K562 (cell line): ENCODE measurements at places on chromosomes 3 and 15. TPM values are rescaled to one million over a fixed set of nuclear protein-coding genes. Genes with fewer than 3 reads are reported as not detected.
A peak's percentile ranks its signal among the peaks of the same experiment; 100 is the strongest.

The TGM5 gene
- not detected in 2 replicates for total RNA-seq

The SCN11A gene
- total RNA-seq, result not detected in 2 replicates

The PRRT3 gene
- total RNA-seq, result 1.9 and 2.2 TPM in 2 replicates

The ZSCAN2 gene
- total RNA-seq, result 6.8 and 7.4 TPM in 2 replicates

The ASB14 gene
- total RNA-seq, result not detected in 2 replicates

The GOLGA8G gene
- total RNA-seq, result not detected in 2 replicates

The SERINC4 gene
- 0.16 and 0.22 TPM in 2 replicates for total RNA-seq

The QRICH1 gene
- 74.3 and 81.7 TPM in 2 replicates for total RNA-seq

The MNS1 gene
- 2.5 and 2.7 TPM in 2 replicates for total RNA-seq

DNA sequence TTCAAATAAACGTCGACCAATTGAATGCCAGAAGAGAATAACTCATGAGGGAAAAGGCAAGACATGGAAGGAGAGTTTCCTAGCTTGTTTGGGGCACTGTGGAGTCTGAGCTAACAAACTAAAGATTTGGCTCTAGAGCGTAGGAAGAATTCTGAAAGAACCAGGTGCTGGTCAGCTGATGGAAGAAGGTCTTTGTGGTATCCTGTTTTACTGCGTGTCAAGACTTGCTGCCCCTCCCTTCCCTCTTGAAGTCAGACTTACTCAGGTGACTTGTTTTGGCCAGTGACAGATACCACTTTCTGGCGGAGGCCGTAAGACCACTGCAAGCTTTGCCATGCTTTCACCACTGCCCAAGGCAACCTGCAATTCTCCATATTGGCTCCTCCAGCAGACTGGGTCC lies 673 bp upstream of the HCLS1 start:
- H3K36me3 ChIP-seq, result peaks cover 11% of the 10 kb centered on the region; the same call in 1 of the 3 replicates
- no peaks in the 10 kb centered on the region for H3K27me3 ChIP-seq
- H3K4me3 ChIP-seq, result no peak overlapping the region
- H3K4me1 ChIP-seq, result peaks cover 5% of the 10 kb centered on the region; the same call in 2 of the 3 replicates
- no peak for DNase-seq
- peak overlapping the region; percentile 74; the same call in 1 of the 3 replicates for H3K27ac ChIP-seq

DNA sequence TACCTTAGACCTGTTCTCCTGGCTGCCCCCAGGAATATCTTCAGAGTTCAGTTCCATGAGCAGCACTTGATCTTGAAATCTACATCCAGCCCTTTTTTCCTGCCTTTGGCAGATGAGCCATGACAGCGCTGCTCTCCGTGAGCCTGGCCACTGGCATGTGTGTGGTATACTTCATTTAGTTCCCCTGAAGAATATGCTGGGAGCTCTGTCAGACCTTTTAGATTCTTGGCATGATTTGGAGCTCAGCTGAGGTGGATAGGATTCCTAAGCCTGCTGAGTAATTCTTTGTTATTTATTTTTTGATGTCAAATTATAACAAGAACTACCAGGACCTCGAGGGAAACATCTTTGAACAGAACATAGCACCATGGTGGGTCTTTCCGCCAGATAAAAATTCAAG lies 121.7 kb downstream of the EDEM1 start:
- H3K27me3 ChIP-seq, result peaks cover 6% of the 10 kb centered on the region; the same call in 1 of the 3 replicates
- H3K4me1 ChIP-seq, result no peaks in the 10 kb centered on the region
- DNase-seq, result no peak
- no peaks in the 10 kb centered on the region for H3K36me3 ChIP-seq
- no peak overlapping the region for H3K4me3 ChIP-seq

- H3K27me3 ChIP-seq, result no peaks in the 10 kb centered on the region
- DNase-seq, result no peak
- no peak overlapping the region for H3K27ac ChIP-seq
- H3K4me3 ChIP-seq, result no peak overlapping the region
These were observed 24.5 kb upstream of the GMNC start for GRCh38 chr3:190886945-190887344.

GRCh38 chr15:31285772-31286261 lies 40.8 kb upstream of the KLF13 start:
- H3K27me3 ChIP-seq, result no peaks in the 10 kb centered on the region
- peaks cover 7% of the 10 kb centered on the region; the same call in 2 of the 3 replicates for H3K4me1 ChIP-seq
- H3K27ac ChIP-seq, result no peak overlapping the region

DNA sequence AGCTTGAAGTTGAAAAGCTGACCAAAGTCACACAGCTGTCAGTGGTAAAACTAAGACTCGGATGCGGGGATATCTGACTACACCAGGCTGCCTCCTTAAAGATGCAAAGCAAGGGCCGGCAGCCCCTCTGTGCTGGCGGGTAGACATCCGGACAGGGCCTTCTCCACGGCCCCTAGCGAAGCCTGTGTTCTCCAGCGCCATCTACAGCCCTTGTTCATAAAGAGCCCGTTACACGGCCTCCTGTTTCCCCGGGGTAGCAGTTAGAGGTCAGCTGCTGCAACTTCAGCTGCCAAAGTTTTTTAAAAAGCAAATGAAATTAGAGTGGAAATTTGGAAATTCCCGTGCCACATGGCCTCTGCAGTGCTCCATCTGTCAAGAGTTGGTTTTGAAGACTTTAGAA lies 383.0 kb downstream of the TBL1XR1 start:
- H3K27ac ChIP-seq, result no peak overlapping the region
- H3K36me3 ChIP-seq, result no peaks in the 10 kb centered on the region
- no peaks in the 10 kb centered on the region for H3K4me1 ChIP-seq
- H3K27me3 ChIP-seq, result no peaks in the 10 kb centered on the region
- peak; percentile 74 for DNase-seq

DNA sequence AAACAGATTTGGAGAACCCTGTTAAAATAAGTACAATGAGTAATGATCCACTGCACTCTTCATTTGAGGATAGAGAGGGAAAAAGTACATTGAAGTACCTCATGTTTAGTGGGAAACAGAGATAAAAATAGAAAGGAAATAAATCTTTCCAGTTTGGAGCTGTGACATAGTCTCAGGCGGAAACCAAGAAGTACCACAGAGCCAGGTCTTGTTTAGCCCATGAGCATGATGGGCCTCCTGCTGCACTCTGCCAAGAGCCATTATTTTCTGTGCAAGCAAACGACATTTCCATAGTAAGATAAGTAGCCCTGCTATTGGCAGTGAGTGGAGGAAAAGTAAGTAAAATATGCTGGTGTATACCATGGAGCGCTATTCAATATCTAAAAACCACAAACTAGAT lies 796.1 kb downstream of the TBL1XR1 start:
- H3K27me3 ChIP-seq, result no peaks in the 10 kb centered on the region
- H3K4me1 ChIP-seq, result no peaks in the 10 kb centered on the region
- H3K4me3 ChIP-seq, result no peak overlapping the region

GRCh38 chr3:170642882-170643601 lies 57.2 kb upstream of the SLC7A14 start:
- no peaks in the 10 kb centered on the region for H3K27me3 ChIP-seq
- no peak overlapping the region for H3K27ac ChIP-seq
- H3K4me3 ChIP-seq, result no peak overlapping the region
- no peaks in the 10 kb centered on the region for H3K36me3 ChIP-seq
- DNase-seq, result no peak

GRCh38 chr15:98202256-98202655 lies 241.8 kb downstream of the ARRDC4 start:
- DNase-seq, result no peak
- H3K27me3 ChIP-seq, result no peaks in the 10 kb centered on the region
- H3K4me1 ChIP-seq, result no peaks in the 10 kb centered on the region
- no peaks in the 10 kb centered on the region for H3K36me3 ChIP-seq
- H3K4me3 ChIP-seq, result no peak overlapping the region

GRCh38 chr3:14797731-14798130 lies 21.0 kb upstream of the FGD5 start:
- H3K27me3 ChIP-seq, result peaks cover 80% of the 10 kb centered on the region
- H3K36me3 ChIP-seq, result no peaks in the 10 kb centered on the region
- no peak overlapping the region for H3K27ac ChIP-seq
- no peak for DNase-seq

DNA sequence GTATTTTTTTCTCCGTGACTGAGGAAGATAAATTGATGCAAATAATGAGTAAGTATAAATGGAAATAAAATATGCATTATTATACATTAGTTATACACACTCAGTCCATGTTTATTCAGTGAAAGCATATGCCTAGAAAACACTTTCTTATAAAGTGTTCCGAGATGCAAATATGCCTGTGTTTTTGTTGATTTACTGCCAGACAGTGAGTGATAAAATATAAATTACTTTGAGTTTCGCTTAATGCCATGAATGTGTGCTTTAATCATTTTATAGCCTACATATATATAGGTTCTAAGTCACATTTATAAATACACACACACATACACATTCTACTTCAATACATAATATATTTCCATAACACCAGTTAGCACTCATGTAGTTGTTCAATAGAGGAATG lies 569.2 kb downstream of the UNC13C start:
- no peak overlapping the region for H3K27ac ChIP-seq
- no peak overlapping the region for H3K4me3 ChIP-seq
- no peak for DNase-seq
- H3K4me1 ChIP-seq, result no peaks in the 10 kb centered on the region
- no peaks in the 10 kb centered on the region for H3K36me3 ChIP-seq

GRCh38 chr3:37779289-37780152 lies 82.2 kb upstream of the CTDSPL start:
- H3K27ac ChIP-seq, result no peak overlapping the region
- no peaks in the 10 kb centered on the region for H3K4me1 ChIP-seq
- DNase-seq, result peak; percentile 86
- no peaks in the 10 kb centered on the region for H3K36me3 ChIP-seq

DNA sequence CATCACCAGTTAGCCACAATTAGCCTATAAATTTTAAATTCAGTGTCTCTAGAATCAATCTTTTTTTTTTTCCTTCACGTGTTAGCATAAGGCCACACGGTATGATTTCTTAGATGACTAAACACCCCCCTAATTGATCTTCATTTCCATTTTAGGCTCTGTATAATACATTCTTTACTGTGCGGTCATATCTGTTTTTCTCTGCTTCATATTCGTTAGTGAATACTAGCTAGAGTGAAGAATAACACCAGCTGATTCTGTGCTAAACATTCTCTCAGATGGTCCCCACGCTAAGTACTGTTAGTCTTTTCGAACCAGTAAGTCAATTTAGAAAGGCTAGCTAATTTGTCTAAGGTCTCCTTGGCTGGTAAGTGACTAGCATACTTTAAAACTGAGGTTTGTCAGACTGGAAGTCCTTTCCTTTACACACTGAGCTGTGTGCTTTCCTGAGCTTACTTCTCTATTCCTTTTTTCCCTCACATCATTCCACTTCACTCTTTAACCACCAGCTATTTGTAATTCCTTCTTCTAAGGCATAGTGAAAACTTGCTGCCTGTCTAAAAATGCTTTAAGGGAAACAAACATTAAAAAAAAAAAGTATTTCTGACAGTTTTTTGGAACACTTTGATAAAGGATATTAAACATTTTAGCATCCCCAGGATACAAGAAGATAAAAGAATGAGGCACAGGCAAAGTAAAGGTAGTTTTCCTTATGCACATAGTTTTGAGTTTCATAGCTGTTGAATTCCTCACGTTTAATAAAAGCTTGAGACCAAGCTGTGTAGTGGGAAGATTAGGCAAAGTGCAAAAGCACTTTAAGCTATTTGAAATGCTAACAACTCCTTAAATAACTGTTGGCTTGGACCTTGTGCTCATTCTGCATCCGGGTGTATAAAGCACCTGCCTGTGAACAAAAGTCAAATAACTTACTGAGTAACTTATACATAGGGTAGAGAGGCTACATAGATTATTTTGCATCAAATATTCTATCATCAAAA lies 17.1 kb downstream of the ZFAND6 start:
- peaks cover 6% of the 10 kb centered on the region; the same call in 1 of the 2 replicates for H3K4me1 ChIP-seq
- no peaks in the 10 kb centered on the region for H3K27me3 ChIP-seq
- H3K4me3 ChIP-seq, result no peak overlapping the region
- no peak overlapping the region for H3K27ac ChIP-seq
- H3K36me3 ChIP-seq, result peaks cover 12% of the 10 kb centered on the region

DNA sequence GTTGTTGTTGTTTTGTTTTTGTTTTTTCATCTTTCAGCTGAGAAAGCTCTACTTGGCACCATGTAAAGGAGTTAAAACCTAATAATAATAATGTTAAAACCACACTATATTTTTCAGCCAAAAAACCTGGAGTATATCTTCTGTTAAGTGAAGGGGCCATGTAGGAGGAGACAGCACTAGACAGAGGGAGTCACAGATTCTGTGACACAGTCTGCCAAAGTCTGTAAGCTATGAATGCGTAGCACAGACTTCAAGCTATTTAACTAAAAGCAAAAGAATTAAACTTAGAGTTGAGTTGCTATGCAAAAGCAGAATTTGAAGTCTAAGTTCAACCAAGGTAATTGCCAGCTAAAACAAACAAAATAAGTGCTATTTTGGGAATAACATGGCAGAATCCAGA lies 296.0 kb upstream of the COL8A1 start:
- no peak for DNase-seq
- no peak overlapping the region for H3K4me3 ChIP-seq

GRCh38 chr3:104291878-104292277 lies 1074.8 kb upstream of the ALCAM start:
- no peaks in the 10 kb centered on the region for H3K27me3 ChIP-seq
- no peak overlapping the region for H3K27ac ChIP-seq
- H3K4me3 ChIP-seq, result no peak overlapping the region
- H3K4me1 ChIP-seq, result no peaks in the 10 kb centered on the region
- no peak for DNase-seq

DNA sequence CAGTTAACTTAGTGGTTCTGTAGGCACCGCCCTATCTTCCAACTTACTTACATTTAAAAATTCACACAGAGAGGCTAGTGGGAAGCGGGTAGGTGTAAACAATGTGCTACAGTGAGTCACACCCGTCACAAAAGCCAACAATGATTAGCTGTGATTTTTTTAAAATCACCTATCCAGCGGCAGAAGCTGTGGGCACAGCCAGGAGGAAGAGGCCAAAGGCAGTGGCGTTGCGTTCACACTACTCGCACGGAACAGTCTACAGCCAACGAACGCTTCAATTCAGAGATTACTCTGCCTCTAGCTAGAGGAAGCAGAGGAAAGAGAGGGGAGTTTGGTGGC lies 2.5 kb upstream of the NLGN1 start:
- H3K4me1 ChIP-seq, result peaks cover 8% of the 10 kb centered on the region
- no peak overlapping the region for H3K4me3 ChIP-seq
- DNase-seq, result no peak
- no peaks in the 10 kb centered on the region for H3K27me3 ChIP-seq
- no peak overlapping the region for H3K27ac ChIP-seq
- no peaks in the 10 kb centered on the region for H3K36me3 ChIP-seq

DNA sequence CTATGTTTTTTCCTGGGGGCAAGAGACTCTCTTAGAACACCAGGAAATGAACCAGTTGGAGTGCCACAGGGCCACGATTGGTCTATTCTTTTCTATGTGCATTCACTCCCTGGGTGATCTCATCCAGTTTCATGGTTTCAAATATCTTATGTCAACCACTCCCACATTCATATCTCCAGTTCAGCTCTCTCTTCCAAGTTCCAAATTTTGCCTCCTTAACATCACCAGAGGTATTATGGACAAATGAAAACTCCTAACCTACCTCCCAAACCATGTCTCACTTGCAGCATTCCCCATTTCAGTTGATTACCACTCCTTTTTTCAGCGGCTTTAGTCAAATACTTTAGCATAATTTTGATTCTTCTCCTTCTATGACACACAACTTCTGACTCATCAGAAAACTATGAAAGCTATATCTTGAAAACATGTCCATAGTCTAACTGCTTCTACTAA lies 203.1 kb upstream of the SEMA6D start:
- no peak for DNase-seq
- H3K27me3 ChIP-seq, result no peaks in the 10 kb centered on the region
- no peak overlapping the region for H3K27ac ChIP-seq
- H3K4me1 ChIP-seq, result no peaks in the 10 kb centered on the region
- H3K36me3 ChIP-seq, result no peaks in the 10 kb centered on the region

- H3K27ac ChIP-seq, result no peak overlapping the region
- H3K4me3 ChIP-seq, result no peak overlapping the region
- no peak for DNase-seq
These were observed 9.4 kb upstream of the CAV3 start for GRCh38 chr3:8724108-8724752.
